ENCODE measurements at places on chromosomes 7 and 10.

DNA sequence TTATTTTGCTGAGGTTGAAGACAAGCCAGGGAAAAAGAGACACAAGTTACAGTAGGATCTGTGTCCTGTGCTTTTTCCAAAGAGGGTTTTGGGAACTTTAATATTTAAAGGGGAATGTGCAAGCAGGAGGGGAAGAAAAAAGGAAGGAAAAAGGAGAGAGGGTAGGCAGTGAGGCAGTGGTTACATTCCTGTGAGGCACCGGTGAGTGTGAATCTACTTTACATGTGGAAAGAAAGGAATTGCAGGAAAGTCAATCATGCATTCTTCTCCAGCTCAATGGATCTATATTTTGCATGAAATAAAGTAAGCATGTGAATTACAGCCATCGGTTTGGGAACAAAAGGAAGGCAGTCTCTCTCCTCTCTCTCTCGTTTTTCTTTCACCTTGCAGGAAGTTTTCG, 12.6 kb upstream of the DYNC2I1 start:
- DNase-seq: no peak

- DNase-seq: no peak
Measured at GRCh38 chr10:26468700-26469099, 30.6 kb downstream of the APBB1IP start.

GRCh38 chr7:27156916-27157701, 634 bp upstream of the HOXA7 start:
- no peak for DNase-seq

- no peak for DNase-seq
Measured at GRCh38 chr10:30736685-30737232, 107.2 kb upstream of the LYZL2 start.

Data from left forelimb (tissue), 1 donor.